ENCODE measurements at places on chromosomes 1 and 21. TPM values are rescaled to one million over a fixed set of nuclear protein-coding genes. Genes with fewer than 3 reads are reported as not detected.

Gene TCHH
- 0.02 TPM for total RNA-seq

Gene SH3BP5L
- 28.3 TPM for total RNA-seq

DNA sequence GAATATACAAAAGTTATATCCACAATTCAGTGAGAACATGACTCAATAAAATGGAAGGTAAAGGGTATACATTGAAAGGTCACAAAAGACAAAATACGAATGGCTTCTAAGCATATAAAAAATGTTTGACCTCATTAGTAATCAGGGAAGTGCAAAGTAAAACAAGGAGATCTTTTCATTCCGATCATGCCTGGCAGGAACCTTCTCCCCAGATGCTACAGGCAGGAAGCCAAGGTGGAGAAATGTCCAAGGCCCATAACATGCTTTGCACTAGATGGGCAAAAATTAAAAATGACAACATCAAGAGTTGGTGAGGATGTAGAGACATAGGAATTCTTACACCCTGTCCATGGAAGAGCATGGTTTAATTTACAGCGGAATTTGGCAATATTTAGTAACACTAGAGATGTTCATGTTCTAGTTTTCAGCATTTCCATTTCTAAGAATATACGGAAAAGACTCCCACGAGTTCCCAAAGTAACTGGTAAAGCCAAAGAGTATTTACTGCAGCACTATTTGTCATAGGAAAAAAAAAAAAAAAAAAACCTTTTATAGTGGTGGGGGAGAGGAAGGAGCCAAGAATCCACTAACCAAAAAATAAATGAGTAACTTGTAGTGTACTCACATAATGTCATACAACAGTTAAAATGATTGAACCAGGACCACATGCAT is 184.5 kb upstream of the KAZN start:
- DNase-seq, result no peak

DNA sequence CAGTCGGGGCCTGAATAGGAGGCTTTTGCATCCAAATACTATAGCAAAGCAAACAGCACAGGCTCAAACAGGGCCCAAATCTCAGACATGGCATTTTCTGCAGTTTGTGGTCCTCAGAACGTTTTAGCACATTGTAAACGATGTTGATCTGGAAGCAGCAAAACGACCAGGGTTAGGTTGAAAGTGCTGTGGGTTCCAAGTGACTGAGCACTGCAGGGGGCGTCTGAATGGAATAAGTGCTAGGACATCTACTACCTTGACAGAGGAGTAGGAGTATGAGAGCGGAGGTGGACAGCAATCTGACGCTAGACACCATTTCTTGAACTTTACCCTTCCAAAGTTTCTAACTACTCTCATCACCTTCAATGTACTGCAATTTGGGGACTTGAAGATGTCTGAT is 214.9 kb downstream of the BARHL2 start:
- peak; percentile 23 for DNase-seq

Gene MCOLN3
- total RNA-seq, result 6.4 TPM

DNA sequence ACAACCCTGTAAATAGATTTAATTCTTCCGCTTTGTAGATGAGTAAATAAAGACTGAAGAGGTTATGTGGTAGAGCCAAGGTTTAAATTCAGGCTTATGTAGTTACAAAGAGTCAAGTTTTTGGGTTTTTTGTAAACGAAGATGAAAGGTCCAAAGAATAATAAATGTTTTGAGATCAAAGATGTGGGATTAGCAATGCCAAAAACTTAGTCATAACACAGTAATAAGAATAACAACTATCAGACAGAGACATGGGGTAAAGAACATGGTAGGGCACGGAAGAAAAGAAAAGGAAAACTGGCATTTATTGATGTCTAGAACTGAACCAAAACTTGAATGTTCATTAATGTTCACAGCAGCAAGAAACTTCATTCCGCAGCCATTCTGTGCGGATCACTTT is 42.9 kb downstream of the EXTL2 start:
- no peak for DNase-seq

DNA sequence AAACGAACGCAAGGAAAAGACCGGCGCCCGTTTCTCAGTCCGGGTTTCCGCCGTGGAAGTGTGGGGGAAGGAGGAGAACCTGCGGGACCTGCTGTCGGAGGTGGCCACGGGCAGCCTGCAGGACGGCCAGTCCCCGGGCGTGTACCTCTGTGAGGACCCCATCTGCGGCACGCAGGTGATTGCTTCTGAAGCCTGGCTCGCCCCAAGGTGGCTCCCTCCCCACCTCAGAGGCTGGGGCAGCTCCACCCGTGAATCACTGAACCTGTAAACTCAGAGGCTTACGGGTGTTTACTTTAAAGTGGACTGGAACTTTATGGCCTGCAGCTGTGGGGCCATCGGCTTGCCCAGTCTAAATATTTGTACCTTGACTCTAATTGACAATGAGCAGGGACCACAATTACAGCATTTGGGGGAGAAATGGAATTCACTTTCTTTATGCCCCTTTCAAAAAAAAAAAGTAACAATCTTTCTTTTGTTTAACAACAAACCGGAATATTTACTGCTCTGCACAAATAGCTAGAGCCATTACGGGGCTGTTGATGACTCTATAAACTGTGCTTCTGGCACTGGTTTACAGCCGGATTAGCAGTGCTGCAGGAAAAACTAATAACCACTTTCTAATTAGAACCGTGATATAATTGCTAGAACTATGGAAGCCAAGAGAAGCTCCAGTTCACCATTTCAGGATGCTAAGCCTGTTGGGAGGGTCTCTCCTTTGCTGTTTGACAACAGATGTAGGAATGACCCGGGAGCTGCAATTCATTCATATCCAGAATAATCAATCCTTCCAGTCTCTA is 454.8 kb downstream of the KIF26B start:
- no peak for DNase-seq

- DNase-seq, result no peak
Measured at GRCh38 chr1:54326543-54327385, 79.4 kb downstream of the SSBP3 start.

DNA sequence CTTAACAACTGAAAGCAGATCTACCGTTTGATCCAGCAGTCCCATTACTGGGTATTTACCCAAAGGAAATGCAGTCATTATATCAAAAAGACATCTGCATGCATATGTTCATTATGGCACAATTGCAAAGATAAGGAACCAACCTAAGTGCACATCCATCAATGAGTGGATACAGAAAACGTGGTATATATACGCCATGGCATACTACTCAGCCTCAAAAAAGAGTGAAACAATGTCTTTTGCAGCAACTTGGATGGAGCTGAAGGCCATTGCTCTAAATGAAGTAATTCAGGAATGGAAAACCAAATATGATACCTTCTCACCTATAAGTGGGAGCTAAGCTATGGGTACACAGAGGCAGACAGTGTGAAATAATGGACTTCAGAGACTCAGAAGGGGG is 169.3 kb downstream of the ZBTB18 start:
- DNase-seq, result no peak

DNA sequence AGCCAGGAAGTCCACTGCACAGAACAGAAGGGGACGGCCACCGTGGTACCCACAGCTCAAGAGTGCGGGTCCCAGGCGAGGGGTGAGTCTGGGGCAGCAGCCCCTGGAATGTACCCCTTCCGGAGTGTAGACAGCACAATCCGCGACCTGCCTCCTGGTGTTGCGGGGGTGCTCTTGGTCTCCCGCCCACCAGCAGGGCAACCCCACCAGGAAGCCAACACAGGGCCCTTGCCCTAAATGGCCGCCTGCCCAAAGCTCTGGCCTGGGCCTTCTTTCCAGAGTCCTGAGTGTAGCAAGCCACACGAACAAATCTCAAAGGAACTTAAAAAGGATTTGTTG is 1.1 kb upstream of the SLC19A1 start:
- DNase-seq, result no peak

DNA sequence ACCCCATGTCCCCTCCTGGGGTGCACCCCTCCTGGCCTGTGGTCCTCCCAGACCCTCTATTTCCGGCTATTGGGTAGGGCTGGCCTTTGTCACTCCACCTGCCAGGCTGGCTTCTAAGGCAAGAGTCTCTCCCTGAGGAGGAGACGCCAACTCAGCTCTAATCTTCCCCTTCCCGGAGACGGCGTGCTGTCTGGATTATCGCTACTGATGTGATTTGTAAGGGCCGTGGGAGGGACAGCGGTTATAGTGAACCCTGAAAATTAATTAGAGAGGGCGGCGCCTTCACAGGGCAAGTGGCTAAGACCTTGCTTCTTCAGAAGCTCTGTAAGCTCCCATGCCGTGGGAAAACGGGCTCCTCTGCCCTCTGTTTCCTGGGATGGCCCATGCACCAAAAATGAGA is 207.0 kb upstream of the VAMP3 start:
- DNase-seq, result no peak

Gene B3GALT2
- 0.05 TPM for total RNA-seq

Gene LEFTY2
- total RNA-seq, result 15.5 TPM

DNA sequence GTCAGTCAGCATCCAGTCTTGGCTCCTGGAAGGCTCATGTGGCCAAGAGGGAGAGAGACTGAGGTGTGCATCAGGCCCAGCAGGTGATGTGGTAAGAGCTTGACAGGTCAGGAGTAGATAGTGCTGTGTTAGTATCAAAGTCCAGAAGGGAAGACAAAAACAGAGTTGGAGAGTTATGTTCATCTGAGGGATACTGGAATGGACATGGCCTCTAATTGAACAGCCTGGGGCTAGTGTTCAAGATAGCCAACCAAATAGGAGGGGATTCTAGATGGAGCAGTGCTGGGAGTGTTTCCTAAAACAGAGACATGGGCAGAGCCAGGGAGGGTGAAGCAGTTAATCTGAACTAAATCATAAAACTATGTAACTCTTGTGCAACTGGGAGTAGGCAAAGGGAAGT is 120.7 kb upstream of the MARK1 start:
- no peak for DNase-seq

All from WTC11 (cell line).